ENCODE measurements at places on chromosomes 7 and 10.

GRCh38 chr7:39301543-39301942, 264.7 kb upstream of the YAE1 start:
- no peak for DNase-seq

GRCh38 chr7:145543242-145543641, 573.4 kb upstream of the CNTNAP2 start:
- DNase-seq, result no peak

- no peak for DNase-seq
Observed at GRCh38 chr7:7190142-7190541, 7.8 kb downstream of the C1GALT1 start.

- DNase-seq, result no peak
Observed at GRCh38 chr7:80740778-80741545, 102.5 kb downstream of the CD36 start.

- DNase-seq, result no peak
Observed at GRCh38 chr10:18504161-18504560, 147.2 kb downstream of the NSUN6 start.
